ENCODE measurements at places on chromosomes 1 and 21.

DNA sequence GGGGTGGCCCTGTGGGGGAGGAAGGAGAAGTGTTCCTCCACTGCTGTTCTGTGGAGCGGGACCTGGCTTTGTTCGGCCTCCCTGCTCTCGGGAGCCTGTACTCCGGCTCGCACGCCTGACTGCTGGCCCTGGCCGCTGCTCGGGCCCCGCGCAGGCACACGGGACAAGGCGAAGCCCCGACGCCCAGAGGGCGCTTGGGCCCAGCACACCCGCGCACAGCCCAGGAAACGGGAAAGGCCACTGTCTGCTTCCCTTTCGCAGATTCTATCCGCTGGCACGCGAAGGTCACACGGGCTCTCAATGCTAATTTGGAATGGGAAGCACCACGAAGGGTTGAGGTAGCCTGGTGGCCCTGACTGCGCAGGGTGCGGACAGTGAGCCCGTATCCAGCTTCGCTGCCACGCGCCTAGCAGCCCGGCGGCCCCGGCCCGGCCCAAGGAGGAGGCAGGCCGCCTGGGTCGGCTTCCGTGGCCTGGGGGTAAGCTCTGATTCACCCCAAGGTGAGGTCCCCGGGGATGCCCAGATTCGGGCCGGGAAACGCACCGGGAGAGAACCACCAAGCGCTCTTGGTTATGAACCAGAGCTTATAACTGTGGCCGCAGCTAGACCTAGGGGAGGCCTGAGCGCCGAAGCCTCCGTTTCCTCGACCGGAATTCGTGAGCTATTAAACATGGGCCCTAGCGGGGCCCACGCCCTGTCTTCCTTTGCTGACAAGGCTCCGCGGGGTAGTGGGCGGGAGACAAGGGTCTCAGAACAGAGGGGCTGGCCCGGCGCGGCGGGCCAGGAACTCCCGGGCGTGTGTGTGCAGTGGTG, 19.7 kb upstream of the TBX15 start:
- no peak for DNase-seq

DNA sequence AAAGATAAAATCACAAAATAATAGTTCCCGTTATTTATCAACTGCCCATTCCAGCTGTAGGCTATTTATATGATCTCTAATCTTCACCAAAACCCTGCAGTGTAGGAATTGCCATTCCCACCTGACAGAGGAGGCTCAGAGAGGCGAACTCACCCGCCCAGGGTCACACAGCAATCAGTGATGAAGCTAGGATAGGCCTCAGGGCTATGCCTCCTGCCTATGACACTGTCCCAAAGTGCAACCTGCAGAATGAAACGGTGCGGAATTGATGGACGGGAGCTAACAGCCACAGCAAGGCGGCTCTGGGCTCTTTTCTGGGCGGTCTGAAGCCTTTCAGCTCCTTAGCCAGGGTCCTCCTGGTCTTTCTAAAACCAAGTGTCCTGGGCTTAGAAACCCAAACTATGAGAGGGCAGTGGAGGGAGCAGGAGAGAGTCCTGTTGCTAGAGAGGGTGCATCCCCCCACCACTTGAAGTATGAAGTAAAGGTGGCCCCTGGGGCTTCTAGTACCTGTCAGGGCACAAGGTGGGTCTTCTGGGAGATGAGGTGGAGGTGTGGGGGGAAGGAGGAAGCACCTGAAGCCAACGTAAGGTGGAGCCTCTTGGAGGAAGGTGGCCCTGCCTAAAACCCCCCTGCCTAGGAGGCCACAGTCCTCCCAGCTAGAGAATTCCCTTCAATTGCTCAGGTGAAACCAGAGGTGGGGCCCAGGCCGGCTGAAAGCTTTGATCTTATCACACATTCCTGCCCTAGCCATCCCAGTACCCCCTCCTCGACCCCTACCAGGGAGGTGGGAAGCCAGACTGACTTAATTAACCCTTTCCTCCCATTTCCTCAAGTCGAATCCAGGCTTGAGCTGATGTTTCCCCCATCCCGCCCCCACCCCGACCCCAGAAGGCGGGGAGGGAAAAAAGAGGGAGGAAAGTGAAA, 14.8 kb downstream of the HSPG2 start:
- DNase-seq: no peak

DNA sequence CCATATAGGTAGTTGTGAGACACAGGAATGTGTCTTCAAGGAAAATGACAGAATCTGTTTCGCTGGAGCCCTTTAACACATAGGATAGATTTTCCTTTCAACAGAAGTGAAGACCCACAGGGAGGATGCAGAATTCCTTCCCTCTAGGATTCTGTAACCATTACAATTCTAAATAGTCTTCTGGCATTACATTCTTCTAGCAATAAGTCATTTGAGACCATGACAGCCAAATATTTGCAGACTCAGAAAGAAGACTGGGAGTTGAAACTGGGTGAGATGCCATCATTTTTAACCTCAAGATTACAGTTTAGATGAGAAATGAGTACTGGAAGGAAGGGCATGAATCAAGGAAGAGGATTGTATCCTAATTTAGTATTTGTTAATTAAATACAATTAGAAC, 61.6 kb downstream of the ZBTB18 start:
- DNase-seq: no peak

DNA sequence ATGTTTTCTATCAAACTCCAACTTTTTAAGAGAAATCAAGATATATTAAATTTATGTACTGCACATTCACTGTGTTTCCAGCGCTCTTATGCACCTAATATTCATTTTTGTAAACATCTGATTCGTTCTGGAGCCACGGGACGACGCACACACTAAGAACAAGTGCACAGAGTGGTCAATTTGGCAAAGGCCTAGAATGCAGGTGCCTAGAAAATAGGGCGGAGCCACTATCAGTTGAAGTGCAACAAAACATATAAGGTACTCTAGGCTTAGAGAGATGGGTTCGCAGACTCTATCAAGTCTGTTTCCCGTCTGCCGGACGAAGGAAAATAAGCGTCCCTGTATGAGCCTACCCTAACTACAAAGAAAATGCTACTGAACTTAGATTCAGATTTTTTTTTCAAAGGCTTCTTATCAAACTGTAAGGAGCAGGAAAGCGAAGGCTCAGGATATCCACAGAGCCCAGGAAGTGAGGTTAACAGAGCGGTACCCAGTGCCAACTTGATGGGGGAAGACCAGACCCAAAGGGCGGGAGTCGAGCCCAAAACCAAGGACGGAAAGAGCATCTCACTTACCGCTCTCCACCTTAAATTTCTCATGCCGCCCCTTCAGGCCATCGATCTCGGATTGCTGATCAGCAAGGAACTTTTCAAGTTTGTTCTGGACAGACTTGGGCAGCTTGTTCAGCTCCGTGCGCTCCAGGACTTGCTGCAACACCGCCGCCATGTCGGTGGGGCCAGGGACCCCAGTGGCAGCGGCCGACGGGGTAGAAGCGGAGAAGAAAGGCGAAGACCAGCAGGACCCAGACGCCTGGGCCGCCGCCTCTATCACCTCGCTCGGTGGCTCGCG, 526 bp downstream of the TPR start:
- peak; percentile 27 for DNase-seq

DNA sequence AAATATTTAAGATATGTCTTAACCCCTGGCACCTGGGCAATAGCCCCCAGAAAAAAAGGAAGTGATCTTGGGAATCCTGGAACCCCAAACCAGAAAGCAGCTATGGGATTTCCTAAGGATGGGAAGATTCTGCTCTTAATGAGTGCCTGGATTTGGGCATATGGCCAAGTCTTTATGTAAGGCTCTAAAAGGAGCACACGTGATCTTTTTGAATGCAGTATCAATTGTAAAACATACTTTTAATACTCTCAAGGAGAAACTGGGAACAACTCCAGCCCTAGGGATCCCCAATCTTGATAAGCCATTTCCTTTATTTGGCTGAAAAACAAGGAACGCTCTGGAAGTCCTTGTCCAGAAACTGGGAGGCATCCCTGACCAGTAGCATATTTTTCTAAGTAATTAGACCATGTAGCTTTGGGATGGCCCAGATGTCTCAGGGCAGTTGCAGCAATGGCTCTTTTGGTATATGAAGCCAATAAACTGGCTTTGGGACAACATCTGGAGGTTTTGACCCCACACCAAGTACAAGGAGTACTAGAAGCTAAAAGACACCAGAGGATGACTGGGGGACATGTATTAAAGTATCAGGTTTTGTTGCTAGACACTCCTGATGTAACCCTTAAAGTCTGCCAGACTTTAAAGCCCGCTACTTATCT, 80.9 kb upstream of the KIAA0040 start:
- no peak for DNase-seq

DNA sequence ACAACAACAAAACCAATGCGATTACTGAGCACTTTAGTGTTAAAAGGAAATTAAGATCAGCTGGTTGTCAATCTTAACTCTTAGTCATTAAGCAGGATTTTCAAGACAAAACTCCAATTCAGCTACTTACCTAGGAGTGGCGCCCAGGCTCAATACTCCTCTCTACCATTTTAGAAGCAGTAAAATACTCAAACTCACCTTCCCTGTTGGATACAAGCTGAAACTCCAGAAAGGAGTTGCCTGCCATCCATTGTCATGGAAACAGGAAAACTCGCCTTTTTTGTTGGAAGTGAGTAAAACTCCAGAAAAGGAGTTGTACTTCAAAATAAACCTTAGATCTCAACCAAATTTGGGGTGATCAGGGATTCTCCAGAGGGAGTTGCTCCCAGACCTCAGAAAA, 127.0 kb upstream of the F3 start:
- no peak for DNase-seq

DNA sequence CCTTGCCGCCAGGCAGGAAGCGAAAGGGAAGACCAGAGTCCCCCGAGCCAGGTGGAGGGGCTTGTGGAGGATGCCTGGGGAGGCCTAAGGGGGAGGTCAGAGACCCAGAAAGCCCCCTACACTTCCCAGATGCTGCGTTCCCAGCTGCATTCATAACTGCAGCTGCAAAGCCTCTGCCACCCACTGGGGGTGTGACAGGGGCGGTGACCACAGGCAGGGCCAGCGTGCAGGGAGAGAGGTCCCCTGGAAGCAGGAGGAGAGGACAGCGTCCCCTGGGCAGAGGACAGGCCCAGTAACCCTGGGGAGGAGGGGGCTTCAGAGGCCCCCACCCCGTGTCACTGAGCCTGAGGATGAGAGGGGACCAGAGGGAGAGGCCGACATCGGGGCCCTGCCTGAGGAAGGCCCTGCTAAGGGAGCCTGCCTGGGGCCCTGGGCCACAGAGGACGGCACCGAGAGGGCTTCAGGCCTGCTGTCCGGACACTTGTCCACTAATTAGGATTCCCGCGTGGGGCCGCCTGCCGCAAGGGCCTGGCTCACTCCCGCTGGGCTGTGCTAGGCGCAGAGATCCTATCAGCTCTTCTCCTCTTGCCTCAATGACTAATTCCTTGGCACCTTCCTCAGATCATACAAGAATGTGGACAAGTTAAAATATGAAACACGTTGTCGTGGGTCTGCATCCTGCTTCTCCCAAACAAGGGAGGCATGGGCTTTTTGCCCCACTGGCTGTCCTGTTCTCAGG, 49.1 kb upstream of the CCDC27 start:
- no peak for DNase-seq

GRCh38 chr1:163824006-163824405, 502.3 kb downstream of the NUF2 start:
- no peak for DNase-seq

GRCh38 chr1:95309031-95309471, 75.0 kb downstream of the RWDD3 start:
- DNase-seq: no peak

DNA sequence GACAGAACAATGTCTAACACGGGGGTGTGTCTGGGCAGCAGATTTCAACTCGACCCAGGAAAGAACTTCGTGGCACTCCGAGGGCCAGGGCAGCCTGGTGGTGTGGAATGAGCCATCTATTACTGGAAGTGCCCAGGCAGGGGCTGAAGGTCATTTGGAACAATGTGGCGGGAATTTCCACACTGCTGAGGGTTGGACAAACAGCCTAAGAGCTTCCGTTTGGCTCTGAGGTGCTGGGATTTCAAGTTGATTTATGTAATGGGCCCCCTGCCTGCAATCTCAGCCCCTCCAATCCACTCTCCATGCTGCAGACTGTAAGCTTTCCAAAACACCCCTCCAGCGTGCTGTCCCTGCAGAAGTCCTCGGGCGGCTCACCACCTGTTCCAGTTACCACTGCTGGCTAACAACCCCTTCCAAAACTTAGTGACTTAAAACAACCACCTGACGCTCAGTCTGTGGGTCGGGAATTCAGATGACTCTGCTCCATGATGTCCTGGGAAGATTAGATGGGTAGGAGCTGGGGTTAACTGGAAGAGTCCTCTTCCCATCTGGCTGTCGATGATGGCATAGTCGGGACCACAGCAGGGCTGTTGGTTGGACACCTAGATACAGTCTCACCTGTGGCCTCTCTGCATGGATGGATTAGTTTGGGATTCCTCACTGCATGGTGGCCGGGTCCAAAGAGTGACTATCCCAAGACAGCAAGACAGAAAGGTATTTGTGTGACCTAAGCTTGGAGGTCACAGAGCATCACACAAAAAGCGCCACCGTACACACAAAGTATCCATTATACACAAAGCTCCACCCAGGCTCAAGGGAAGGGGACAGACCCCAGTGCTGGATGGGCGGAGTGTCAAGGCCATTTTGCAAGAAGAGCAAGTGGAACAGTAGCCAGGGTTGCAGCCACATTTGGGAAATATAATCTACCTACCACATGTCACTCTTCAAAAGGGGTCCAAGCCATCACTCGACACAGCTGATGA, 89.7 kb upstream of the IFFO2 start:
- no peak for DNase-seq

GRCh38 chr1:84202126-84202525, 58.1 kb downstream of the PRKACB start:
- DNase-seq: no peak

GRCh38 chr21:31382060-31382459, 38.0 kb upstream of the TIAM1 start:
- DNase-seq: no peak

DNA sequence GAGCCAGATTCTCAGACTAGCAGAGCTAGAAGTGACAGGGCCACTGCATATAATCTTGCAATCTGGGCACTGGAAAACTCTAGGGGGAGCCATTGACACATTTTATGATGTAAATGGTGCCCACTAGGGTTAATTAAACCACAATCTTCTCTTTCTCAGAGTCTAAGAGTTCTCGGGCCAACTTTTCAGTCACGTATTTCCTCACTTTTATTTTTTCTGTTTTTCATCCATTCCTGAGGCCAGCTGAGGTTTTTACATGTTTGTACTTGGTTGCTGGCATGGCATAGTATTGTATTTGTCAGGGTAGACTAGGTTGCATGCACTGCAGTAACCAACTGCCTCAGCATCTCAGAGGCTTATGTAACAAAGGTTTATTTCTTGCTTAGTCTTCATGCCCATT, 138.2 kb downstream of the ZNF326 start:
- no peak for DNase-seq

DNA sequence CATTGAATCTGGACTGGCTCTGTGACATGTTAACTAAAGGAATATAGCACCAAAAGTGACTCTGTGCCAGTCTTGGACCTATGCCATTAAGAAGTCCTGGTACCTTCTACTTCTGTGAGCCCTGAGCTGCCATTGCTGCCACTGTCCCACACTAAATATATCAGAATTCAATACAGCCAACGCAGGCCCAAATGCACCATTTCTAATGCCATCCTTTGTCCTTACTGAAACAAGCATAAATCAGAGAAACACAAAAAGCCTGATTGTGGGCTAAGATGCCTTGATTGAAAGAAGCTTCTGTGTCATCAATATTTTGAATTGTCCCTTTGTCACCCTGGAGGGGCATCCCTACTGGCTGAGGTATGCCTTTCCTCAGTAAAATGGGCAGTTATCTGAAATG, 66.9 kb upstream of the NEK2 start:
- DNase-seq: no peak

GRCh38 chr1:170807432-170807831, 127.9 kb upstream of the MROH9 start:
- no peak for DNase-seq

- DNase-seq: no peak
These were observed 5.1 kb downstream of the PODN start for GRCh38 chr1:53066891-53067738.

GRCh38 chr1:88645886-88646285, 38.2 kb upstream of the PKN2 start:
- DNase-seq: no peak

Data from CD4-positive, alpha-beta T cell treated with Interleukin-6 at 100 ng/mL for 8 hours (primary cell).